ENCODE measurements at places on chromosomes 3 and 15. TPM values are rescaled to one million over a fixed set of nuclear protein-coding genes. Genes with fewer than 3 reads are reported as not detected.

DNA sequence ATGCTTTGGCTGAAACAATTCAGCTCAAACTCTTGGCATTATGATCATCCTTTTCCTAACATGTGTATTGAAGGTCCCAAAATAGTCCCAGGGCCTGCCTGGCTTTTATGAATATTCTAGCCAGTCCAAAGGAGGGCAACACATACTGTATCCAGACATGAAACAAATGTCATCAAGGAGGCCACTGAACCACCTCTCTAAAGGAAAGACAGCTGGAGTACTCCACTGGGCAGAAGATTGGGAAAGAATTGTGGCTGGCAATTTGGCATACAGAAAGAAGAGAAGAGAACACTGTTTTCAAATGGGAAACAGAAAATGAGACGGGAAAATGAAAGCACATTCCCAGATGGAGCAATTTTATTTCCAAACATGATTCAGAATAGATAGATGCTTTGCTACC lies 80.6 kb downstream of the NCEH1 start:
- no peaks in the 10 kb centered on the region for H3K4me1 ChIP-seq
- no peaks in the 10 kb centered on the region for H3K27me3 ChIP-seq
- DNase-seq = no peak
- H3K27ac ChIP-seq = no peak overlapping the region
- H3K36me3 ChIP-seq = peaks cover 10% of the 10 kb centered on the region

- no peak overlapping the region for H3K27ac ChIP-seq
- no peaks in the 10 kb centered on the region for H3K36me3 ChIP-seq
- no peaks in the 10 kb centered on the region for H3K4me1 ChIP-seq
Measured at GRCh38 chr3:9308298-9308990, 54.4 kb upstream of the THUMPD3 start.

- H3K27ac ChIP-seq = no peak overlapping the region
- no peak overlapping the region for H3K4me3 ChIP-seq
- no peaks in the 10 kb centered on the region for H3K4me1 ChIP-seq
- DNase-seq = no peak
- H3K27me3 ChIP-seq = no peaks in the 10 kb centered on the region
- no peaks in the 10 kb centered on the region for H3K36me3 ChIP-seq
Measured at GRCh38 chr15:43299411-43299810, 31.0 kb downstream of the LCMT2 start.

The GASK1A gene
- 1.7 TPM for polyA plus RNA-seq

DNA sequence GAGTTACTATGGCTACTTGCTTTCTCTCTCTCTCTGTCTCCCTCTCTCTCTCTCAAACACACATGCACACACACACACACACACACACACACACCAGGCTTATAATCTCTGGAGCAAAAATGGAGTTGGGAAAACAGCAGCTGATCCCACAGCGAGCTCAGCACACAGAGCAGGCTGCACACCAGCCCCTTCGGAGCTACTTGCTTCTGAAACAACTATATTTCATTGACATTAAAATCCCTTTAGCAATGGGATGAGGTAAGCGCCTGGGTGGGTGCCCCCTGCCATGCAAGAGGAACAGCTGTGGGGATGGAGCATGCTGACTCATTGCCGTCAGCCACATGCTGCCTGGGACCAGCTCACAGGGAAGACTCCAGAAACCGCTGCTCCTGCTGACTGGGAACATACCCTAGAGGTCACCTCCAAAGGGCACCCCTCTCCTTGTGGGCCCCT lies 45.7 kb downstream of the B3GNT5 start:
- H3K4me1 ChIP-seq = no peaks in the 10 kb centered on the region
- no peak overlapping the region for H3K4me3 ChIP-seq
- H3K27ac ChIP-seq = no peak overlapping the region

DNA sequence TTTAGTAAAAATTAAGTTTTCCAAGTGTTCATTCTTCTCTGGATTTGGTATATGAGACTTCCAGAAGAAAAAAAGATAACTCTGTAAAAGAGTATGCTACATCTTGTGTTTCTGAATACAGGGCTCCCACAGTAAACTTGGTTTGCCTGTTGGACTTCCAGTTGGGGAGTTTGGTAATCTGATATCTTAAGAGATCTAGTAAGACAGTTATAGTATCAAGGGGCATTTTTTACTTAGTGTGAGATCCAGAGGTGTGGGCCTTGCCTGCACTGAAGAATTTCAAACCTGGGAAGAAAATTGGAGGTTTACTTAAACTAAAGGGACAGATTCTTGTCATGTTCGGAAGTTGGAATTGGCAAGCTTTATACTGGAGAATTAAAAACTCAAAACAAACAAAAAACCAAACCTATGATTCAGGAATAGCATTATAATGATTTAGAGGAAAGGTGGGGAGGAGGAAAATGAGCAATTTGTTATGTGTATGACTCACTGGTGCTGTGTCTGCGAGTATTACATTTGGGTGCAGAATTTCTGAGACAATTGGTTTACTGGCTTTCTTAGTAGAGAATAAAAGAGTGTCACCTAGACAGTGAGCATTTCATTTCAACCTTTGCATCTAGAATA lies 58.9 kb upstream of the ULK4 start:
- H3K27ac ChIP-seq = no peak overlapping the region
- peaks cover 47% of the 10 kb centered on the region for H3K4me1 ChIP-seq
- H3K36me3 ChIP-seq = no peaks in the 10 kb centered on the region
- H3K27me3 ChIP-seq = no peaks in the 10 kb centered on the region

All from pancreas (tissue), 10 donors.